ENCODE measurements at places on chromosomes 16 and 17.

DNA sequence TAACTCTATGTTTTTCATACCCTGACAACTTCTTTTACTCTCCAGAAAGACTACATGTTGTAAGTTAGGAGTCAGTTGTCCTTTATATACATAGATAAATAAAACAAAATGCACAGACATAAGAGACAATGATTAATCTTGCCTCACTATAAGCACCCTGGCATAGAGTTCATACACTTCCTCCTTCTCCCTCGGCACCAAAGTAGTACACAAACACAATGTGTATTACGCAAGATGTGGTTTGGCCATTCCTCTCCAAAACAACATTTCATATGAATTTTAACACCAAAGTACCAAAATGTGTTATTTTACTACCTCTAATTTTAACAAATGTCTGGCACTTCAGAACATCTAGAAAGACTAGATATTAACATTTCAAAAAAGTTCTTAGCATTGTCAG lies 17.2 kb upstream of the SLFN11 start:
- DNase-seq: no peak

- DNase-seq: no peak
These were observed at the start of gene ABCA6 for GRCh38 chr17:69141431-69142174. Gene ABCA6 (minus strand): TSS chr17:69141895. CDS start chr17:69140703, 1,192 bp downstream.

- no peak for DNase-seq
These were observed 882 bp downstream of the SCARF1 start for GRCh38 chr17:1644493-1645206.

GRCh38 chr16:49822649-49823370 lies 33.1 kb downstream of the ZNF423 start:
- no peak for DNase-seq

DNA sequence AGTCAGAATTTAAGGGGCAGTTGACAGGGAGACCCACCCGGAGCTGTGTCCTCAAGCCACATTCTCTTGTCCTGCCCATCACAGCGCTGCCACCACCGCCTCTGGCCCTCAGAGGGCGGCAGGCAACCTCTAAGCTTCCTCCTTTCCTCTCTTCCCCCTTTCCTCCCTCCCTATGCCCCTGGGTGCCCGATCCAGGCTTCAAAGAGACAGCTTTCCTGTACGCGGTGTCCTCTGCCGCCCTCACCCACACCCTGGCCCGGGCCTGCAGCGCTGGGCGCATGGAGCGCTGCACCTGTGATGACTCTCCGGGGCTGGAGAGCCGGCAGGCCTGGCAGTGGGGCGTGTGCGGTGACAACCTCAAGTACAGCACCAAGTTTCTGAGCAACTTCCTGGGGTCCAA lies 23.5 kb downstream of the WNT9B start:
- no peak for DNase-seq

- DNase-seq: no peak
These were observed 10.6 kb downstream of the CNTD1 start for GRCh38 chr17:42809250-42809649.

GRCh38 chr16:67372664-67373063 lies 20.6 kb downstream of the TPPP3 start:
- DNase-seq: peak; percentile 14

DNA sequence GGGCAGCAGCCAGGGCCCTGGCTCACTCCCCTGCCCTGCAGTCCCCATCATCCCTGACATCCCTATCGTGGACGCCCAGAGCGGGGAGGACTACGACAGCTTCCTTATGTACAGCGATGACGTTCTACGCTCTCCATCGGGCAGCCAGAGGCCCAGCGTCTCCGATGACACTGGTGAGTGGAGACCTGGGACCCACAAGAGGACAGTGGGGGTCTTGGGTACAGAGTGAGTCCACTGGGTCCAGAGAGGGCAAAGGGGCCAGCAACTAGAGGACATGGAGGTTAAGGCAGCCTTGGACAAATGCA lies 12.6 kb downstream of the GALK1 start:
- no peak for DNase-seq

DNA sequence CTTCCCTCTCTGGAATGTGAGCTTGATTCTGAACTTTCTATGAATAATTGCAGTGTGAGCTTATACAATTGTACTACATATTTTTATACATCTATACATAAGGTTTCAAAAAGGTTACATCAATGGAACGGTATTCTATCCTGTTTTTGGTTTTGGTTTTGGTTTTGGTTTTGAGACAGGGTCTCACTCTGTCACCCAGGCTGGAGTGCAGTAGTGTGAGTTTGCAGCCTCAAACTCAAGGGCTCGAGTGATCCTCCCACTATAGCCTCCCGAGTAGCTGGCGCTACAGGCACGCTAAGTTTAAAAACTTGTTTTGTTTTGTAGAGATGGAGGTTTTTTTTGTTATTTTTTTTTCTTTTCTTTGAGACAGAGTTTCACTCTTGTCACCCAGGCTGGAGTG lies 1.1 kb downstream of the CTRB1 start:
- peak; percentile 16 for DNase-seq

- no peak for DNase-seq
These were observed 19.7 kb downstream of the PHAF1 start for GRCh38 chr16:67129422-67129821.

DNA sequence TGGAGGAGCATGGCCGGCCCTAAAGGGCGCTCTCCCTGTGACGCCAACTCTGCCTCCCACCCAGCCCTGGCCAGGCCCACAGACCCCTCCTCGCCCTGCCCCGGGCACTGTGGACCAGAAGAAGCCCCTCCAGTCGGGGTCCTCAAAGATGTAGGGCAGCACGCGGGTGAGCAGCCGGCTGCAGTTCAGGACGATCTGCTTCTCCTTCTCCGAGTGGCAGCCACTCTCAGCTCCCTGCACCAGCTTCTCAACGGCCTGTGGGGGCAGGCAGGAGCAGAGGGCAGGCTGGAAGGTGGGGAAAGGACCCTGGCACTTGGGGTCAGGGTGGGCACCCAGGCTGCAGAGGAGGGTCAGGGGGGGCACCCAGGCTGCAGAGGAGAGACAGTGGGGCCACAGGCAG lies 8.9 kb downstream of the HID1 start:
- no peak for DNase-seq

DNA sequence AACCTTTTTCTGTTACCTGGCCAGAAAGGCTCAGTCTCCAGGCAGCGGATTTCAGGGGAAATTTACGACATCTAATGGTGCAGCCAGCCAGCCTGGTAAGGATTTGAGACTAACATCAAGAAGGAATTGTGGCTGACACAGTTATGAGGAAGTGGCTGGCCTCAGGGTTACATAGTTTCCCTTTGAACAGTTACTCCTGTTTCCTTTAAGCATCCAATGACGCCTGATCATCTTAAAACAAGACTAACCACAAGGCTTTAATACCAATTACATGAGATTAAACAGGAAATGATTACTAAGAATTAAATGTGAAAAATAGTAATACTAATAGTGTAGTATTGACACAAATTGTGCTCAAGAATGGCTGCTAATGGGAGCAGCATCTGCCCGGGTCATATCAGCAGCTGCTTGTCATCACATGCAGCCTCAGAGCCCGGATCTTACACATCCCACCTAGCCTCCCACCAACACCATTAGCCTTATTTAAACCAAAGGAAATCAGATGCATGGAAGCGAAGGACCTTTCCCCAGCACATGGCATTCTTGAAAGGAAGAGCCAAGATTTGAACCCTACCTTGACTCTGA lies 431.8 kb downstream of the PMP22 start:
- no peak for DNase-seq

DNA sequence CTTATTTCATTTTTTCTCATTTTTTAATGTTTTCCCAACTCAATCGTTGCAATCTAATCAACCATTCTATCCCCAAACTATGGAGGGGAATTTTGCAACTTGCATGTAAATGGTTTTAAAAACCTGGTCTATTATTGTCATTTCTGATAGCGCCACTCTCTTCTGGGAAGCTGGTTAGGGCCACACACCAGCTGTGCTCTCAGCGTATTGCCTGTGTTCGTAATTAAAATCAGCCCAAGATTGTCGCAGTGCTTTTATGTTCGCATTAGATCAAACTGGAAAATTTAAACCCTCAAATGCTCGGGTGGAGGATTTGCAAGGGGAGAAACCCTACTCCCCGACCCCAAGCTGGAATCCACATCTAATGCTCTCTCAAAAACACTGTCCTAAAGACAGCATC lies 123.5 kb upstream of the CACNG5 start:
- no peak for DNase-seq

- DNase-seq: no peak
These were observed 8.6 kb downstream of the PLEKHG4 start for GRCh38 chr16:67287960-67288359.
